ENCODE measurements at places on chromosomes 5 and 9.

DNA sequence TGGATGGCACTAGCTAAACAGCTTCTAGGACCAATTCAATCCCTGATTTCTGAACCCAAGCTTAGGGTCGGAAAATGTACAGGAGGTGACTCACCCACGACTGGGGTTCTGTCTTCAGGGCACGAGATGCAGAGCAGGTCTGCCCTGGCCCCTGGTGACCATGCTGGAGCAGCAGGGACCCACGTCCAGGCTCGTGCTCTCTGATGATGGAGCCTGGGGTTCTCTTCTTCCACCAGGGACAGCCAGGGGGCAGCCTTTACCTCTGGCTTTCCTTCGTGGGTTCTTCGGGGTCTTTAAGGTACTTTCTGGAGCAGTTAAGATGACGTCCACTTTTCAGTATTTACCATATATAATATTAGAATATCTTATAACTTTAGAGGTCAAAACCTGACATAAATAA lies 2.1 kb downstream of the CFAP77 start:
- no peak for DNase-seq

- peak; percentile 37 for DNase-seq
Observed at GRCh38 chr9:101848485-101848919, 110.1 kb upstream of the GRIN3A start.

DNA sequence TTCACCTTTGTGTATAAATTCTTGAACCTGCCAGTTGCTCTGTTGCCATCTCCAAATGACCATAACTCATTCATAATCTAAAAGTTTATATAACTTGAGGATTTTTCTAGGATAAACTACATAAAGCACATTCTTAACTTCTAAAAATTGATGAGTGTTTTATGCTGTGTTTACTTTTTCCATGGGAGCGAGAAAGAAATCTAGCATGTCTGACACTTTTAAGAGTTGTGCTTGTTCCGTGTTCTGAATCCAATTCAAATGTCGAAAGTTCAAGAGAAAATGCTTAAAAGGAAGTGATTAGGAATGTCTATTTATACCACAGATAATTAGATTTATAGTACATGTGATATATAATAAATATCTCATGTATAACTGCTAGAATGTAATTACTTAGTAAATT lies 154.4 kb downstream of the DEPDC1B start:
- DNase-seq: peak; percentile 35

GRCh38 chr5:178416919-178417318 lies 173.3 kb downstream of the COL23A1 start:
- no peak for DNase-seq

DNA sequence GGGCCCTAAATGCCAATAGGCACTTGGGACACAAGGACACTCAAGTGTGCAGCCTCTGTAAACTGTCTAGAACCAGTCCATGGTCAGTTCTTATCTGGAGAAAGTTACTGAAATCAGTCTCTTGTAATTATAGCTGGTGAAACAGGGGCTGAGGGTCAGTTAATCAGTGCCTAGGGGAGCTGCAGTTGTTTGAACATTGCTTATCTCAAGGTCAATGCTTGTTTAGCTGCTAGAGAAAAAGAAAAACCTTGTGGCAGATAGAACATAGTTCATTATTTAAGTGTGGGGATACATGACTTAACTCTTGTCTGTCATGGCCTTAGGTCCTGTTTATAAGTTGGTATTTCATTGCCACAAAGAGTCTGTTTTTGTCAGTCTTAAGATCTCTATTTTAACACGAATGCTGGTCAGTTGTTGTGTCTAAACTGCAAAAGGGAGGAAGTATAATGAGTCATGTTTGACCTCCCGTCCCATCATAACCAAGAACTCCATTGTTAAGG lies 108.0 kb downstream of the STARD4 start:
- no peak for DNase-seq

GRCh38 chr5:83864652-83865051 lies 144.0 kb upstream of the HAPLN1 start:
- no peak for DNase-seq

- no peak for DNase-seq
Observed at GRCh38 chr9:116687754-116688135, 640 bp downstream of the TRIM32 start.

GRCh38 chr9:70551396-70551795 lies 136.9 kb upstream of the KLF9 start:
- DNase-seq: no peak

DNA sequence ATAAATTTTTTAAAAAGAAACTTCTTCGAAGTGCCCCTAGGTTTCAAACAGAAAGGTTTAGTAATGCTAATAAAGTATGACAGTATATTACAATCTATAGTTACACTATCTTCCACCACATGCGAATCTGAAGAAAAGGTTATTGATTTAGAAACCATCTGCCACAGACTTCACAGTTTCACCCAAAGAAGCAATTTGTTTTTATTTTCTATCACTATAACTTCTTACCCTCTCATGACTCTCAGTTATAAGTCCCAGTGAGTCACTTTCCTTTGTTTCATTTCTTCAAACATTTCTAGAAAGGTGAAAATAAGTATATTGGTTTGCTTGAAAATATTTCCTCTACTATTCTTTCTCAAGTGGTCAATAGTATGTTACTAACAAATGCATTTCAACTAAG lies 93.6 kb downstream of the MCTP1 start:
- DNase-seq: no peak

- no peak for DNase-seq
Observed at GRCh38 chr5:14397717-14398116, 183.9 kb upstream of the OTULINL start.

DNA sequence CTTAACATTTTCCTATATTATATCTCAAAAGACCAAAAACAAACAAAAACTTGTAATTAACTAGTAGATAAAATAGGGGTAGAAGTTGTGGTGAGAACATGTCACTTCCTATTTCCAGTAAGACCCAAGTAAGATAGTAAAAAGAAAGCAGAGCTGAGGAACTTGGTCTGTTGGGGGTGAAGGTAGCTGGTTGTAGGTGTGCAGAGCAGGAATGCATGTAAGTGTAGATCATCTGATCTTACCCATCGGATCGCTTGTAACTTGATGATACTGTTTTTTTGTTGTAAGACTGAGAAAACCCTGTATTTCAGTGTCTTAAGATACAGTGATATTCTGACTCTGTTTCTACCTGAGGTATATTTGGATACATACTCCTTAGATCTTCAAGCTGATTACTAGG lies 5.7 kb downstream of the SRP19 start:
- no peak for DNase-seq

DNA sequence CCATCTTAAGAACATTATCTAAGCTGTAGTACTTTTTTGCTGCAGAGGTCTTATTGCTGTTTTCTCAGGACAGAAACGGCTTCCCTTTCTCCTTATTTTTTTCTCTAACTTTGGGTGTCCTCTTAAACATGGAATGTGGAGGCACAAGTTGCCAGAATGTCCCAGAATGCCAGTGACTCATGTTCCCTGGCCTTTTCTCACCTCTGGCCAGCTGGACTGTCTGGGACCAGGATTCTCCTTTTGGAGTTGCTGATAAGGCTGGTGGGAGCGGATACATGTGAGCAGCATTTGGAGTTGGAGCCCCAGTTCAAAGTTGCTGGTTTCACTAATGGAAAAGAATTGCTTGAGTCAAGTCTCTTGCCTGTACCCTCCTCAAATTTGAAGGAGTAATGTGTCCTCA lies 112.8 kb downstream of the ARHGAP26 start:
- no peak for DNase-seq

GRCh38 chr9:136787690-136788400 lies 3.3 kb upstream of the TMEM141 start:
- DNase-seq: no peak

Measured in renal cortex interstitium (tissue), 15 donors.